HepG2 (cell line): ENCODE measurements at places on chromosomes 3 and 15.

- H3K36me3 ChIP-seq, result no peaks in the 10 kb centered on the region
- H3K4me1 ChIP-seq, result peaks cover 8% of the 10 kb centered on the region; the same call in 1 of the 2 replicates
- DNase-seq, result no peak
- no peak overlapping the region for H3K27ac ChIP-seq
Measured at GRCh38 chr15:70245932-70246622, 148.4 kb upstream of the TLE3 start.

DNA sequence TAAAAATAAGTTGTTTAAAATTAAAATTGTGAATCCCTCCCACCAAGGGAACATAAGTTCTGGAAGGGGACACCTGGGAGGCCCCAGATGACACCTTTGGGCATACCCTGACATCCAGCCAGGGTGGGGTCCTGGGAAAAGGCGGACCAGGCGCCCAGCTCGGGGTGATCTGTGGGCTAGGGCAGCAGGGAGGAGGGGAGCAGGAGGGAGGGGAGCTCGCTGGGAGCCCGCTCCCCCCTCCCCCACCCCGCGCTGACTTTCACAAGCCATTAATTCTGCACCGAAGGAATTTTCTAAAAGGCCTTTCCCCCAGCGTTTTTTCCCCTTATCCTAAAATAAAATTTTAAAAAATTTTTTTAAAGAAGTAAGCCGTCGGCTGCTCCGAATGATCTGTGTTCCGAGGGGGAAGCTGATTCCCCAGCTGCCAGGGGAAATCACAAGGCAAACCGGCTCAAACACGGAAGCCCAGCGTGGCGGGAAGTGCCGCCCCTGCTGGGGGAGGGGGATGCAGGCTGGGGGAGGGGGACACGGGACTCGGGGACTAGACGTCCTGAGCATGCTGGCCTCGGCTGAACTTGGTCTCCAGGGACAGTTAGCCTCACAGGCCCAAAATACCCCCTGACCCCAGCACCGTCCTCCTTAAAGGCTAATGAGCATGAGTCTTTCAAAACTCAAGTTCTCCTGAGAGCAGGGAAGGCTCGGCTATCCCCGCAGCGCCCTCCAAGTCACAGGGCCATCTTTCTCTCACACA is 13.9 kb downstream of the PLXND1 start:
- H3K27ac ChIP-seq, result peak overlapping the region; percentile 94
- H3K36me3 ChIP-seq, result peaks cover 9% of the 10 kb centered on the region
- H3K4me3 ChIP-seq, result no peak overlapping the region
- H3K27me3 ChIP-seq, result no peaks in the 10 kb centered on the region
- no peak for DNase-seq

- peaks cover 36% of the 10 kb centered on the region; the same call in 2 of the 3 replicates for H3K27me3 ChIP-seq
- no peaks in the 10 kb centered on the region for H3K36me3 ChIP-seq
- no peak overlapping the region for H3K27ac ChIP-seq
- H3K4me3 ChIP-seq, result no peak overlapping the region
- no peak for DNase-seq
Measured at GRCh38 chr3:11091088-11091590, 63.2 kb upstream of the HRH1 start.

GRCh38 chr3:48558493-48559134 is 2.0 kb upstream of the PFKFB4 start:
- no peak overlapping the region for H3K4me3 ChIP-seq
- H3K36me3 ChIP-seq, result peaks cover 10% of the 10 kb centered on the region; the same call in 2 of the 3 replicates
- DNase-seq, result no peak
- no peak overlapping the region for H3K27ac ChIP-seq
- H3K27me3 ChIP-seq, result no peaks in the 10 kb centered on the region; the same call in 2 of the 3 replicates

DNA sequence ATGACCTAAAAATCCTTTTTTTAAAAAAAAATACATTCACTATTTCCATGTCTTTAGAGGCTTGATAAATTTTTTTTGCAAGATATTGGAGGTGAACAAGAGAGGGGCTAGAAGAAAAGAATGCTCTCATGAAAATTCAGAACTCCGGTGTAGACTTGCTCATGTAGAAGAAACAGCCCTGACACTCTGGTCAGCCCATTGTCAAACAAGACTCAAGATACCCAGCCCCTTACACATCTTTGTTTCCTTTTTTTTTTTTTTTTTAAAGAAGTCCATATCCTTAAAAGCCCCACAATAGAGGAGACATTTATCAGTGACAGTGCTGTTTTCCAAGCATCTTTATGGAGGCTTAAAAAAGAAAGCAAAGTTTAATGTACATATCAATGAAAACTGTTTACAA is 196.8 kb upstream of the RORA start:
- no peaks in the 10 kb centered on the region for H3K36me3 ChIP-seq
- DNase-seq, result no peak
- no peak overlapping the region for H3K27ac ChIP-seq
- no peaks in the 10 kb centered on the region for H3K27me3 ChIP-seq
- H3K4me1 ChIP-seq, result no peaks in the 10 kb centered on the region; the same call in 1 of the 2 replicates
- H3K4me3 ChIP-seq, result no peak overlapping the region

GRCh38 chr15:89139613-89140499 is 51.6 kb downstream of the ABHD2 start:
- H3K27ac ChIP-seq, result peak overlapping the region; percentile 90
- DNase-seq, result peak; percentile 62
- H3K4me3 ChIP-seq, result no peak overlapping the region; the same call in 1 of the 2 replicates
- H3K27me3 ChIP-seq, result no peaks in the 10 kb centered on the region
- H3K36me3 ChIP-seq, result no peaks in the 10 kb centered on the region; the same call in 1 of the 2 replicates

DNA sequence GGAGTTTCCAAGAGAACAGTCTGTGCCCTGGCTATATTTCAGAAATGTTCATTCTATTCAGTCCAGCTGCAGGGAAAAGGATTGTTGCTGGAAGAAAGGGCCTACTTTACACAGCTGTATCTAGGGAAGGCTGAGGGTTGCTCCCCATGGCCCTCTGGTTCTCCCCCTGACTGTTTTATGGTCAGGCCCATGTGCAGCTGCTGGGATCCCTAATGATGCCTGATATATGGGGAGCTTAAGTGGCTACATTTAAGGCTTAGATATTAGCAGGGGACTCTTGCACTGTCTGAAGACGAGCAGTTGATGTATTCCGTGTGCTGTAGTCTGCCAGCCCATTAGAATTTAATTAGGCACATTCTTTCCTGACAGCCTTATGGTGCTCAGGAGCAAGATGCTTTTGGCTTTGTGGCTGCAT is 72.0 kb downstream of the FAM43A start:
- DNase-seq, result no peak
- H3K27ac ChIP-seq, result no peak overlapping the region
- peaks cover 15% of the 10 kb centered on the region for H3K4me1 ChIP-seq

- H3K4me1 ChIP-seq, result peaks cover 31% of the 10 kb centered on the region
- H3K27me3 ChIP-seq, result no peaks in the 10 kb centered on the region
- H3K27ac ChIP-seq, result no peak overlapping the region
- DNase-seq, result no peak
- H3K4me3 ChIP-seq, result no peak overlapping the region
Measured at GRCh38 chr3:12371525-12372140, 82.8 kb downstream of the PPARG start.

GRCh38 chr3:33882296-33882695 is 83.9 kb downstream of the PDCD6IP start:
- peaks cover 12% of the 10 kb centered on the region for H3K4me1 ChIP-seq
- H3K36me3 ChIP-seq, result no peaks in the 10 kb centered on the region
- H3K27me3 ChIP-seq, result 0 out of 3 replicates have a peak, but pooled peaks cover 4% of the 10 kb centered on the region
- DNase-seq, result no peak
- H3K4me3 ChIP-seq, result no peak overlapping the region
- H3K27ac ChIP-seq, result no peak overlapping the region

DNA sequence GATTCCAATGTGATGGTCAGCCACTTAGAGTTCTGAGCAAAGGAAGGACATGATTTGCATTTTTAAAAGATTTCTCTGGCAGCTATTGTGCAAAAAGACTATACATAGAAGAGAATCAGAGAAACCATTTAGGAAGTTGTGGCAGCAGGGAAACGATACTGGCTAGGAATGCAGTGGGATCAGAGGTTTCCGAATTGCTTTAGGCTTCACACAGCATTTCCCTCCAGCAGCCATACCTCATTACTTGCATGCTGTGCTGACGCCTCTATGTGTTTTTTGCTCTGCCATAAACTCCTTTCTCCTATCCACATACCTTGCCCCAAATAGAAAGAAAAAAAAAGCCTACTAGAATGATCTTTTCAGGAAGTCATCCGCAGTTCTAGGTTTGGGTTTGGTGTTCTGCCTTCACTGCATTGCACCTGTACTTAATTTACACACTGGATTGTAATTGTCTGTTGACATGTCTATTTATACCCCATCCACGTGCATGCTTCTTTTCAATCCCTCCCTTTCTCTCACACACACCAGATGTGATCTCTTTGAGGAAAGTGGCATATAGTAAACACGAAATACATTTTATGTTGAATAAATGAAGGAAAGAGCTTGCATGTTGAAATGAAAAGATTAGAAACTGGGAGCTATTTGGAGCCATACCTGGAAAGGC is 860.3 kb upstream of the SEMA6D start:
- H3K4me3 ChIP-seq, result no peak overlapping the region
- H3K27me3 ChIP-seq, result no peaks in the 10 kb centered on the region
- no peaks in the 10 kb centered on the region for H3K36me3 ChIP-seq
- no peaks in the 10 kb centered on the region for H3K4me1 ChIP-seq
- DNase-seq, result no peak

DNA sequence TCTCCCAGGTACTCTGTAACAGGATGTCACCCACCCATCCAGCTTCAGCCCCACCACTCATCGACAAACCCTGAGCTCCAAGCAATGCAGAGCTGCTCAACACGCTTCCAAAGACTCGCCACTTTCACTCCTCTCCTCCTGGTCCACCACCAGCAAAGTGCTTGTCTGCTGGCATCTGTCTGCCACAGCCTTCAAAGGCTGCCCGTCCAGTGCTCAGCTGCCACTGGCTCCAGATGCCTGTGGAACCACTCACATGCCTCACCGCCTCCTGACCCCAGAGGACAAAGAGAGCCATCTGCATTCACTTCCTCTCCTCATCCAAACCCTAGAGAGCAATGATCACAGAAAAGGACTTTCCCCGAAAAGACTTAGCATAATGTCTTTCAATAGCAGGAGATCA is 109.5 kb upstream of the OCA2 start:
- no peak for DNase-seq
- no peaks in the 10 kb centered on the region for H3K4me1 ChIP-seq
- no peak overlapping the region for H3K27ac ChIP-seq
- no peaks in the 10 kb centered on the region for H3K27me3 ChIP-seq
- H3K36me3 ChIP-seq, result no peaks in the 10 kb centered on the region
- H3K4me3 ChIP-seq, result no peak overlapping the region

- no peaks in the 10 kb centered on the region for H3K36me3 ChIP-seq
- no peak overlapping the region for H3K4me3 ChIP-seq
- H3K4me1 ChIP-seq, result peaks cover 10% of the 10 kb centered on the region
- H3K27me3 ChIP-seq, result no peaks in the 10 kb centered on the region
Measured at GRCh38 chr3:45870099-45870498, 16.2 kb upstream of the CCR9 start.

GRCh38 chr15:46386356-46386755 is 751.5 kb downstream of the SQOR start:
- no peaks in the 10 kb centered on the region for H3K4me1 ChIP-seq
- DNase-seq, result no peak
- H3K4me3 ChIP-seq, result no peak overlapping the region
- no peaks in the 10 kb centered on the region for H3K36me3 ChIP-seq

GRCh38 chr3:2476996-2477395 is 378.3 kb downstream of the CNTN4 start:
- H3K27ac ChIP-seq, result no peak overlapping the region
- no peaks in the 10 kb centered on the region for H3K36me3 ChIP-seq
- H3K4me3 ChIP-seq, result no peak overlapping the region
- DNase-seq, result no peak
